ENCODE measurements at places on chromosomes 5 and 9.

DNA sequence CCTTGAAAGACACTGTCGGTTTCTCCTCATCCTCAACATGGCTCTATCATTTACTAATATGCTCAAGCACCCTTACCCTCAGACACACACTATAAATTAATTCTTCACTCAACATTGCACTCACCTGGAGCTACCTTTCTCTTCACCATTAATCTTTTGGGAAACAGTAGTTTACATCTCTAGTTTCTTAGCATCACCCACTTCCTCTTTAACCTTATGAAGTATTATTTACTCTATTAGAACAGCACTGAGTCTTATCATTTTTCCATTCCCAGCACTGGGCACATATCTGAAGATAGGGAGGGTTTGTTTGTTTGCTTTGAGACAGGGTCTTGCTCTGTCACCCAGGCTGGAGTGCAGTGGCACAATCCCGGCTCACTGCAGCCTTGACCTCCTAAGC is 213.5 kb downstream of the SMARCA2 start:
- DNase-seq, result no peak

- DNase-seq, result peak; percentile 21
Measured at GRCh38 chr5:172442592-172442991, 11.7 kb downstream of the SH3PXD2B start.

DNA sequence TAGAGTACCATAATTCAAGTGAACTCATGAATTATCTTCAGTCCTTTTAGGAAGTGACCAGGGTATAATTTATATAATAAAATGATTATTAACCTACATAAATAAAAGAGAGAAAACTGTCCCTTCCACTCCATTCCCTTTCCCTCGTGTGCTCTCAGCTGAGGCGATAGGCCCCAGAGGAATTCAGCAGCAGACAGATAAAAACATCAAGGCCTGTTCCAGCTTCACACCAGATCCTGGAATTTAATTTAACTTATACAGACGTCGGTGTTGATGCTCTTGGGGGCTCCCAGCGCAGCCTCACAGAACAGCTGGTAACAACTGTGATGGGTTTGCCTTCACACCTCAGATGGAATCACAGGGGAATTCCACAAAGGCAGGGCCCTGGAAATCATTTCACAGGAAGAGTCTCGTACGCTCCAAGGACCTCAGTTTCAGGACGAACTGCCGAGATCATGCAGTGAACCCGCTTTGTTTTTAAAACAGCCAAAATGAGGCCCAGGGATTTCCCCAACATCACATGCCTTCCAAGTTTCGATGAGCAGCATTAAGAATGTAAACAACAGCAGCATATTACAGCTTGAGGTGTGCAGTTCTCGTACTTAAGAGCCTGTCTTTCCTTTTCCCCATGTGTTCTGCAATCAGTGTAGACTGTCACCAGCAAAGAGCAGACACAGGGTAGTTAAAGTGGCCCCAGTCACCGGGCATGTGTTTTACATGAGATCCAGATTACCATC is 73.6 kb upstream of the ALDH1B1 start:
- DNase-seq, result no peak

DNA sequence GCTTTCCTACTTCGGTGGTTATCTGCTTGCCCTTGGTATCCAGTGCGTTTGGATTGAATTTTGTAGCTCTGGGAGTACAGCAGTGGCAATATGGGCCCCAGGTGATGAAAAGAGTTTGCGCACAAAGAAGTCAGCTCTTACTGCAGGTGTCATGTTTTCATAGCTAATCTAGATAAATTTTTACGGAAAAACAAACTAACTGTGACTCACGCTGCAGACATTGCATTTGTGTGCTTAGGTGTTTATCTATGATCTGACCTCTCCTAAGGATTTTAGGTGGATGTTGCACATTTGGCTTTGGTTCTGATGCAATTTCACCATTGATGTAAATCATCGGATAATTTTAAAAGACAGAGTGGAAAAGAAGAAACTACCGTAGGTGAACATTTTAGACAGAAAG is 92.1 kb downstream of the VCAN start:
- DNase-seq, result no peak

GRCh38 chr5:4909086-4909485 is 231.0 kb upstream of the ADAMTS16 start:
- DNase-seq, result no peak

DNA sequence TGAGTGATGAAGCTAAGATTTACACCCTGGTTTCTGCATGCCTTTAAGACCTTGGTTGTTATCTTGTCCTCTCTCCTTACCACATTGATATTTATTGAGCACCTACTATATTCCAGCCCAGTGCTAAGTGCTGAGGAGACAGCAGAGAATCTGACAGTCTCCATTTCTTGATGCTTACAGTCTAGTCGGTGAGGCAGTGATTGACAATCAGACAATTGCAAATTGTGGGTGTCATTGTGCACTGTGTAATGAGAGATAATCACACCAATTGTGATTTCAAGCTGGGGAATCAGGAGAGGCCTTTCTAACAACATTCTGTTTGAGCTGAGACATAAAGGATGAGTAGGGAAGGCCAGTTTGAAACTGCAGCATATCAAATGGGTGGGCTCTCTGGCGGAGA is 41.7 kb upstream of the PPARGC1B start:
- no peak for DNase-seq

DNA sequence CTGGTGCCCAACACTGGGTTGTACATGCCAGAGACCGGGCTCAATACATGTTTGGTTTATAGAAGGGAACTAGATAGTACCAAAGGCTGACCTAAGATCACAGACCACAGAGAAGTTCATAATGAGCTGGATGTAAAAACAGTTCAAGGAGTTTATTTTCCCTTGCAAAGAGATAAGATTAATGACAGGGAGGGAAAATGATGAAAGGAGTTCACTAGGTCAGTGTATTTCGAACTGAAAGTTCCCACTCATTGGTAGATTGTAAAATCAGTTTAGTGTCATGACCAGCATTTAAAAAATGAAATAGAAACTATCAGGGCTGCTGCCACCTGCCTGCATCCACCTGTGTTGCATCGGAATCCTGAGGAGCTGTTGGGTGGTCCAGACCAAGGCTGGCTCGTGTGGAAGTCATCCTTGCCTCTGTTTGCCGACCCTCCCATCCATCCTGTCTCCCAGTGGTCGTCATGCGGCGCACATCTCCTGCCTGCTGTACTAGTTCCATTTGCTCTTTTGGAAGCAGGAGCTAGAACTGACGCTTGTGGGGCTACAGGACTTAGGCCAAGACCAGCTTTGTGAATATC is 21.1 kb downstream of the TBC1D2 start:
- no peak for DNase-seq

GRCh38 chr5:107253246-107253645 is 417.5 kb downstream of the EFNA5 start:
- DNase-seq, result no peak

GRCh38 chr9:76321195-76321828 is 72.9 kb downstream of the RFK start:
- no peak for DNase-seq

- no peak for DNase-seq
Measured at GRCh38 chr9:3477236-3477834, 48.5 kb downstream of the RFX3 start.

- DNase-seq, result no peak
Measured at GRCh38 chr9:130607640-130608420, 28.5 kb downstream of the FUBP3 start.

DNA sequence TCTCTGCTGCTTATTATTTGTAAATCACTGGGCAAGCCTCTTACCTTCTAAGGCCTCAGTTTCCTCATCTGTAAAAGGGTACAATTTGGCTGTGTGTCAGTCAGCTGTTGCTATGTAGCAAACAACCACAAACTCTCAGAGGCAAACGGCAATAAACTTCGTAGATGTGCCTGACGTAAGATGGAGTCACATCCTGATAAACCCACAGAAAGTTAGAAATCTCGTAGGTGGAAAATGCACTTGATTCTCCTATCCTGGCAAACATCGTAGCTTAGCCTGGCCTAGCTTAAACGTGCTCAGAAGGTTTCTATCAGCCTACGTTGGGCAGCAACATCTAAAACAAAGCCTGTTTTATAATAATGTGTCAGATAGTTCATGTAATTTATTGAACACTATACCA is 35.0 kb upstream of the UNC5A start:
- DNase-seq, result no peak

DNA sequence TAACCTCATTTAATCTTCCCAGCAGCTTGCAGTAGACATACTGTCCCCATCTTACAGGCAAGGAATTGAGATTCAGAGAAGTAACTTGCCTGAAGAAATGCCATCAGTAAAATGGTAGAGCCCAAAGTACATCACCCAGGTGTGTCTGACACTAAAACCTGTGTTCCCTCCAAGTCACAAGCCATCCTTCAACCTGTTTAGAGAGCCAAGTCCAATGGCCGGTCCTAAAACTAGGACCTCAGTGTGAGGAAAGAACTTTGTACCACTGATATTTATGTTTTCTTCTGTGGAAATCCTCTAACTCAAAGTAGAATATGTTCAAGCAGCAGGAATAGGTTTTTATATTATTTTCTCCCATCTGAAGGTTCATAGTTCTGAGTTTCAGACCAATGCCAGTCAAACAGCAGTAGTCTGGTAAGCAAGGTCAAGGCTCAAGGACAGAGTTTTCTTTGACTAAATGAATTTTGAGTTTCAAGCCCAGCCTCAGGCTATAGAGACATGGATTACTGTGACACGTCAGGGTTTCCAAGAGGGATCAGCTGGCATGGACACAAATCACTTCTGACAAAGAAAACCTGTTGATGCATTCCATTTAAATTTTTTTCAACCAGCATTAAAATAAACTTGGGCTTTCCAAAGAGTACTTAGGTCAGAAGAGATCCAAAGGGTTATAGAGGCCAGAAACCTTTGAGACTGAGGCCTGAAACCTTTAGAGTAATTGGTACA is 80.9 kb upstream of the PLPP6 start:
- no peak for DNase-seq

GRCh38 chr5:111143910-111144309 is 51.8 kb downstream of the WDR36 start:
- DNase-seq, result no peak

- no peak for DNase-seq
Measured at GRCh38 chr9:72907421-72907820, 45.4 kb downstream of the ALDH1A1 start.

- no peak for DNase-seq
Measured at GRCh38 chr5:173454361-173454735, 126.1 kb upstream of the STC2 start.

GRCh38 chr9:102950346-102950745 is 44.8 kb upstream of the CYLC2 start:
- DNase-seq, result no peak

DNA sequence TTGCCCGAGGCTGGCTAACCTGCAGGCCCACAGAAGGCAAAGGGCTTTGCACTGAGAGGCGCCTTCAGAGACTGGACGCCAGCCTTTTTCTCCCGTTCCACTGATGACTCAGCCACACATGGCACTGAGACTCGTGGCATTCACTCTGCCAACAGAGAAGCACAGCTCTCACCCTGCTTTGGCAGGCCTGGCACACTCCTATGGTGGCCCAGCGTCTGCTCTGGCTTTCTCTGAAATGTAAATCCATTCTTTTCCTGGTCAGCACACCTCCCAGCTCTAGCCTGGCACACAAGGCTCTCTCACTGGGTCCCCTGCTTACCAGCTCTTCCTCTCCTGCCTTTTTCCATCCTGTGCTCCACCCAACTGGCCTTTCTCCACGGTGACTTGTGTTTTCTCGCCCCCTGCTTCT is 5.9 kb upstream of the MELK start:
- no peak for DNase-seq

DNA sequence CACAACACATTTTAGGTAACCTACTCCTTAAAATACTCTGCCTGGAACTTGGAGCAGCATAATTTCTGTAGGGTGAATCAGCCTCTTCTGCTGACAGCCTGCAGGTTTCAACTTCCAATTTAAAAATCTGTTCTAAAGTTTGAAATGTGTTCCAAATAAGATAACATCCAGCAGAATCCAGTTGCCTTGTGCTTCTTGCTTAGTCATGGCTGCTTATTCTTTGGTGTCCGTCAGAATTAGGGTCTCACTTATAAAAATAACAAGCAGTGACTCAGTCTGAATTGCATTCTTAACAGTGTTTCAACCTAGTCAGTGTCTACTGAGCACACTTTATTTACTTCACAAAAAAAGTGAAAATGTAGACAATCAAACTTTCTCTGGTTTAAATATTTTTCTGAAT is 3.7 kb downstream of the CDH6 start:
- no peak for DNase-seq

- DNase-seq, result no peak
Measured at GRCh38 chr5:160333721-160334120, 21.4 kb upstream of the CCNJL start.

GRCh38 chr5:176736301-176736930 is 73.9 kb upstream of the UNC5A start:
- DNase-seq, result no peak

DNA sequence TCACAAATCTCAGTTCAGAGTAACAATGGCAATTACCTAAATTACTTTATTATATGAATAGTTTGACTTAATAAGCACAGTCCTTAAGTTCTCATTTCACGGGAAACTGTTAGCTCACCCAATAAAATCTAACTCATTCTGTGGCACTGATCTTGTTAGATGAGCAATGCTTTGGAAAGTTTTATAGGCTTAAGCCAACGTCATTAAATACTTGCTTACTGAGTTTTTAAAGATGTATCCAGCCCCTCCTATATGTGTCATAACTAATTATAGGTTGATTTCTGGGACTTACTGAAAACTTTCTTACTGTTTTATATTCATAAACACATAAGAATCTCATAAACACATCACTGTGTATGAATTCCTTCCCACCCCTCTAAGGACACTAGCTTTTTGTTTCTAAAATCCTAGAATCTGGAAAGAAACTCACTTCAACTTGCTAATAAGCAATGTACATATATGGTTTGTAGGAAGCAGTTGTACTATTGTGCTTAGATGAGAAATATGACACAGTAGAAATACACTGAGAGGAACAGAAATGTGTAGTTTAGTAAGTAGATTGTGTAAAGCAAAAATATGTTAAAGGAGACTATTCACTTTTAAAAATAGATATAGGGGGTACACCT is 14.1 kb upstream of the MARCOL start:
- no peak for DNase-seq

DNA sequence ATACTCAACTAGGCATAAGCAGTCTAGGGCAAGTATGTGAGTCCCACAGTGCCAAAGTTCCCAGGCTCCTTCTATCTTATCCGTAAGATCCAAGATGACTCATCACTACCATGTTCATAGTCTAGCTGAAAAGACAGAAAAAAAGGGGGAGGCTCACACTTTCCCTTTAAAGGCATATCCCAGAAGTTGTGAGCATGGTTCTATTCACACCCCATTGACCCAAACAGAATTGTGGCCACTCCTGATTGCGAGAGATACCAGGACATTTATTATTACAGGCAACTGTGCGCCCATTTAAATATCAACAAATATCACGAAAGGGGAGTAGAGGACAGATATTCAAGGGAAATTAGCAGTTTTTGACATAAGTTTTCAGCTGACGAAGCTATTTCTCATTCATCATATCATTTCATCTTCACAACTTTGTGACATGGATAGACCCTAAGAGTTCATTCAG is 8.1 kb upstream of the PFDN1 start:
- DNase-seq, result no peak

GRCh38 chr5:138334867-138335447 is 3.1 kb upstream of the FAM53C start:
- DNase-seq, result no peak

GRCh38 chr5:165757791-165758190 is 2252.4 kb downstream of the MAT2B start:
- DNase-seq, result no peak

- no peak for DNase-seq
Measured at GRCh38 chr9:7211657-7212056, 453.9 kb downstream of the KDM4C start.

GRCh38 chr5:113114559-113114958 is 138.0 kb downstream of the DCP2 start:
- no peak for DNase-seq

GRCh38 chr5:126877602-126878001 is 100.7 kb downstream of the LMNB1 start:
- DNase-seq, result no peak

Measured in NCI-H524 treated with DMSO at 0.1 percent for 48 hours (cell line).